AG04450 (cell line): ENCODE measurements at places on chromosomes 5 and 9.

DNA sequence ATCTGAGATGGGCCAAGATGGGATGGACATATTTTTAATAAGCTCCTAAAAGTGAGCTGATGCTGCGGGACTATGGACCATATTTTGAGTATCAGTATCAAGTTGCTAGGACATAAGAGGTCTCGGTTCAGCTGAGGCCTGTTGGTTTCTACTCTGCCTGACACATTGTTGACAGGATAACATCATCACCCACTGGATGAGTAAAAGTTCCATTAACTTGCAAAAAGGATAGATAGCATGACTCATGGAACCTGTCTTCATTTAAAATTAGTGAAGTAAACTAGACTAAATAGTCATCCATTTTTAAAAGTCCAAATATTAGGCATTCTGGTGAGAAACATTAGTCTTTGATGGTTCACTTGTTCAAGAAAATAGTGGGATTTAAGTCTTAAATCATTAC lies 33.3 kb downstream of the PARP8 start:
- DNase-seq, result no peak

DNA sequence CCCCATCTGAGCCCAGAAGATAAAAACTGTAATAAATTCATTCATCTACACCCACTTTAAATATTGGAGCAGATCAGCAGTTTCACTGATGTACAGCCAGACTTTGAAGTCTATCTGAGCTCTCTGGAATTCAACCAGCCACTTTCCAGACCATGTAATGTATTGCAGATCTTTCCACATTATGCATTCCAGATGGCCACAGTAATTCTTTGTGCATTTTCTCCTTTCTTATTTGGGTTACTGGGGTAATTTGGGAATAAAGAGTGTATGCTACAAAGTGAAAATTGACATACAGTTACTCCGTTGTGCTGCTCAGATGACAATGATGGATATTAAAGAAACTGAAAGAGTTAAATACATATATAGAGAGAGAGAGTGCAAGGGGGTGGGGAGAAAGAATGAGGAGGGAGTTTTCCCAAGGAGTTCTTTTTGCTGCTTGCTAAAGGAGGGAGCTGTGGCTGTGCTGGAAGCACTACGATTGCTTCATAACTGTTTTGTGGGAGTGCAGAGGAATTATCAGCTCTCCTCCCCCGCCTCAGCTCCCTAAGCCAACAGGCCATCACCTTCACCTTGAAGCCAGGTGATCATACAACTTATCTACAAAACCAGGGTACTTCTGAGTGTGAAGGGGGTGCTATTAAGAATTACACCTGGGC lies 152.8 kb downstream of the GAS1 start:
- peak; percentile 50 for DNase-seq

- DNase-seq, result no peak
Measured at GRCh38 chr5:92494508-92494907, 1086.5 kb downstream of the NR2F1-AS1 start.

DNA sequence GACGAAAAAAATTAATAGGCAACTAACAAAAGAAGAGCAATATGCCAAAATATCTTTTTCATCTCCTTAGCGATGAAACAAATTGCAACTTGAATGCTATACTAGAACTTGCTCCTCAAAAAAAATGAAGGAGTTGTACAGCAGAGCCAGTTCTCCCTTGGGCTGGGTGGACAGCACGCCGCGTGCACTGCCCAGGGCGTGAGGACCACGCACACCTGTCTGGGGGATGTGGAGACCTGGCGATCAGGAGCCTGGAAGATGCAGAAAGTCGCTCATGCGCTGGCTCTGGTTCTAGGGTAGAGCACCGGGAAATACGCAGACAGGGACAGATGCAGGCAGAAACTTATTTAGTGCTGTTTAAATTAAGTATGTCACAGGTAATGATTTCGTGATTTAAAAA lies 342.0 kb upstream of the IRX4 start:
- no peak for DNase-seq

- DNase-seq, result no peak
Measured at GRCh38 chr5:105168806-105169205, 1606.2 kb upstream of the NUDT12 start.

DNA sequence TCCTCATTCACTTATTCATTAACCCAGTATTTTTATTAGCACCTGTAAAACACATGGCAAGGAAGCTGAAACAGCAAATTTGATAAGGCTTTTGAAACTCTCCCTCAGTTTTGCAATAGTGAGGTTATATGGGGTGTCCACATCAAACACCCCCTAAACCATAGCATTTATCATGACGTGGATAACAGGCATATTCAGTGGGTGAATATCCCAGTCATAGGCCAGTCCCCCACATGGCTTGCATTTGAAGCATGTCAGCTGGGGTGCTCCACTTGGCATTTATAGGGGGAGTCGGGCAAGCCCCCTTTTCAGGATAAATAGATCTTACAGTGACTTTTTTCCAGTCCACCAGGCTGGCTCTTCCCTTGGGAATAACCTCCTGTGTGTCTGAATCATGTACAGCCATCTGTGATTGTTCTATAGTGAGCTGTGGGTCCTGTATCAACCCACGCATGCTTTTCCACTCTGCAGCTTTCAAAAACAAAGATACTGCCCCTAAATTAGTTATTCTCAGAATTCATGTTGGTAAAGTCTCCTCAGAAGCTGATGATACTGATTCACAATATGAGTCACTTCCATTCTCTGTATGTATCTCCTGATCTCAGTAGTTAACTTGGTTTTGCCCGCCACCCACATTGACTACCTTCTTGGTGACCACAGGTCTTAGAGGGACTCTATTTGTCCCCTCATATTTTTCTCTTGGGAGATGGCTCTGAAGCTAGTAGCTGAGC lies 84.4 kb upstream of the SPIN1 start:
- DNase-seq, result no peak

DNA sequence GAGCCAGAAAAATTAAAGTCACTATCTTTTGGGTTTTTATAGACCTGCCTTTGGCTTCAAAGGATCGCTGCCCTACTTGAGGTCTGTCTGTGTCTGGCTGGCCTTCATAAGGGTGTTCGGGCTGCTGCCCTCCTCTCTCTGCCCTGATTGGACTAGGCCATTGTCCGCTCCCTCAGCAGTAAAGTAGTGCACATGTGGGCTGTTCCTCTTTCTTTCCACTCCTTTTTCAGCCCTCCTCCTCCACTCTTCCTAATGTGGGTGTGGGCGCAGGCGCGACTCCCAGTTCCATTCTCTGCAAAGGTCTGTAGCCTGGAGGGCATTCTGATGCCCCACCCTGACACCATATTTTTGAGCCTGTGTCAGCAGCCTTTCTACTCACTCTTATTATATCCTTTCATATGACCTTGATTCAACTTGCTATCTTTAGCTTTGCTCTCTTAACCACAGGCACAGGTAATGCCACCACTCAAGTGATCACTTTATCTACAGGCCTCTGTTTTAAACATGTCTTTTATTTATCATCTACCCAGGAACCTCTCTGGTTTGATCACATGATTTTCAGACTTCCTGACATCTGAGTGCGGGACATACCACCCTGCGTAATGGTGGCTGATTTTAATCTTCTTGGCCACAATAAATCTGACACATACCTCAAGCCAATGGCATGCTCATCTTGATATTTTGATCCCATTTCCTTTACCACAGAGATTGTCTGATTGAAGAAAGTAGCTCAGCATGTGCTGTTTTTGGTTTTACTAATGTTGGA lies 144.5 kb downstream of the AOPEP start:
- DNase-seq, result no peak

- no peak for DNase-seq
Measured at GRCh38 chr9:34628656-34629490, at the start of gene ARID3C. ARID3C (minus strand) TSS chr9:34629066; CDS start chr9:34628014, 1,052 bp downstream.

DNA sequence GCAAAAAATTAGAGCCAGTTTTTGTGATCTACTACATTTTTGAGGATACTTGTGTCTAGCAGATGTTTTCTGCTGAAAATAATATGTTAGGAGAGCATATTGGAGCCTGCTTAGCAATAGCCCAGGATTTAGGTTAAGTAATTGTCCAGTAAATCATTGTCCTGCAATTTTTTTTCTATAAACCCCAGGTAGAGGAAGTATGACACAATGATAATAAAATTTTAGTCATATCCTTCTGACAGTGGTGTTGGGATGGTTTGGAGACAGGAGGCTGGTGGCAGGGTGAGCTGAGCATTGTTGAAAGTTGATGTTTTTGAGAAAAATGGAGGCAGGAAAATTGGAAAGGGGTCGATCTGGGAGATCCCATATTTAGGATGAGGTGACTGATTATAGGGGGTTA lies 3.5 kb downstream of the SNCAIP start:
- DNase-seq, result no peak

DNA sequence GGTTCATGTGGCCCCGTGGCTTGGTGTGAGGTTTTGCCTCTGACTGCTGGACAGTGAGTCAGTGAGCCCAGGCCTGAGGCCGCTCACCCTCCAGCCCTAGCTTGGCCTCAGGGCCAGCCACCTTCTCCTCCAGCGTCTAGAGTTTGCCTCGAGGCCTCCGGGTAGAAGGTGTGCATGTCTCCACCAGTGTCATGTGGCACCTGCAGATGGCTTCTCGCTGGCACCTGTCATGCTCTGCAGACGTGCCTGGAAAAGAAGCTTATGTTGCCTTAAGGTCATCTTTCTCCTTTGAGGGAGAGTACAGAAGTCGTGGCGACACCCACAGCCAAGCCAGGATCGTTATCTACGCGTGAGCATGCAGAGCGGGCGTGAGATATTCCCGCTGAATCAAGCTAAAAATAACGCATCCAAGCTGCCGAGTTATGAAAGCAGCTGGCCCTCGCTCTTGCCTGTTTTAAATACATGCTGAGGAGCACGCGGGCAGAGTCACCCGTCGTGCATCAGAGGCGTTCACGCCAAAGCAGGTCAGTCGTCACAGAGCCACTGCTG lies 79.7 kb upstream of the FCN2 start:
- DNase-seq, result no peak

- peak; percentile 85 for DNase-seq
Measured at GRCh38 chr5:93677359-93677891, 64.0 kb downstream of the POU5F2 start.

DNA sequence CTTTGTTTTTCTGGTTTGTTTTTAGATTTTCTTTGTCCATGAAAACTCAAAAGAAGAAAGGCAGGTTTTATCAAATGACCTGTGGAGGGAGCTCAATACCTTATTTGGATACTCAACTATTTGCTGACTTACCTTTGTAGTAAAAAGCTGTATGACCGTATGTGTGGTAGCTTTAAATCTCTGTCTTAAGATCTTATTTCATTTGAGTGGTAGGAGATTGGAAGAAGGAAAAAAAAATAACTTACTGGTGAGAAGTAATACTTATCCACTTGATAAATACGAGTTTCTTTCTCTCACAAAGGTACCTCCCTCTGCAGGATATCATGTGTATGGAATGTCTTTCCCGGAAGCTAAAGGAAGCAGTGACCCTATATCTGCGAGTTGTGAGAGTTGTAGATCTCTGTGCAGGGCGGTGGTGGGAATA lies 15.0 kb downstream of the FBXO38 start:
- no peak for DNase-seq

DNA sequence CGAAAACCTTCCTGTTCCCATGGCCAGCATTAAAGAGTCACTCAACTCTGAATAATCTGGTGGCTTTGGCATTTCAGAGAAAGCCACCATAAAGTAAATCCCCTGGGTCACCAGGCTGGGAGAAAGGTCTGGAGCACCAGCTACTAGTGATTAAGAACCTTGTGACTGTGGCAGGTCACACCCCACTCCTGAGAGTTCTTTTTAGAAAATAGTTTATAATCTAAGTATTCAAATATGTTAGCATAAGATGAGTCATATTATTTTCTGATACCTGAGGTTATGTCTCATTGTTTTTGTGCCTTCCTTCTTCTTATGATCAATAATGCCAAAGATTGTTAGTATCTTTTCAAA lies 351.7 kb downstream of the ARRDC3 start:
- DNase-seq, result no peak

GRCh38 chr9:93675336-93676150 lies 99.2 kb downstream of the PHF2 start:
- no peak for DNase-seq

DNA sequence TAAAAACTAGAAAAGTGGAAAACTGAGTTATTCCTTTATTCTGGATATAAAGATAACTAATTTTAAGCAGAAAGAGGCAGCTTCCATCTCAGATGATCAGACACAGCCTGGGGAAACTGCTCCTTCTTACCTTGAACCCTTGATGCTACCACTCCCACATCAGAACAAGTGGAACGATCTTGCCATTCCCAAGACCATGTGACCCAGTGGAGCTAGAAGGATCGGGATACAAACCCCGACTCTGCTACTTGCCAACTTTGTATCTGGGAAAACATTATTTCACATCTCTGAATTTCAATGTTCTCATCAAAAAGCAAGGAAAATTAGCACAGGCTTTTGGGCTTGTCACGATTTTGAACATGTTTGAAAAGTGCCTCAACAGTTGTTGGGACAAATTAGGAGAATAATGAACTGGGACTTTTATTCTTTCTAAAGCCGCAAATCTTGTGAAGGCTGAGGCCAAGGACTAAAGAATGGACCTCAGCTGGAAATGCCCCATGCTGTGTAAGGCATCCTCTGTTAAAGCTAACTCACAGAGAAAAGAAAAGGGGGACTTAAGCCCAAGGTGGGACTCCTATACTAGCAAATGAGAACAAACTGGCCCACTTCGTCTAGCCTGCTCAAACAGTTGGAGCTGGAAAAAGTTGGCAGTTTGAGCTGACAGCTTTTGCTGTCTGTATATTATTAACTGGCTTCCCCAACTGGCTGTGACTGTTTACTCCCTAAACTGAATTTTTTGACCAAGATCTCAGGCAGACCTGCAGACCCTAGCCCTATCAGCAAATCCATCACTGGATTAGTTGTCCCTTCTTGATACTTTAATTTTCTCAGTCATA lies 552.3 kb downstream of the EFNA5 start:
- no peak for DNase-seq

DNA sequence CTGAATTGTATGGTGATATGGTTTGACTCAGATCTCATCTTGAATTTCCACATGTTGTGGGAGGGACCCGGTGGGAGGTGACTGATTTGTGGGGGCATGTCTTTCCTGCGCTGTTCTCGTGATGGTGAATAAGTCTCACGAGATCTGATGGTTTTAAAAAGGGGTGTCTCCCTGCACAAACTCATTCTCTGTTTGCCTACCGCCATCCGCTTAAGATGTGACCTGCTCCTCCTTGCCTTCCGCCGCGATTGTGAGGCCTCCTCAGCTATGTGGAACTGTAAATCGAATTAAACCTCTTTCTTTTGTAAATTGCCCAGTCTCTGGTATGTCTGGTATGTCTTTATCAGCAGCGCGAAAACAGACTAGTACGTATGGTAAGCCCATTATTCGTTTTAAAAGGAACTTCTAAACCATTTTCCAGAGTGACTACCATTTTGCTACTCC lies 48.7 kb downstream of the SLC36A1 start:
- DNase-seq, result no peak

GRCh38 chr5:17094830-17095229 lies 122.6 kb upstream of the BASP1 start:
- no peak for DNase-seq

GRCh38 chr5:148807851-148808250 lies 18.6 kb upstream of the ADRB2 start:
- DNase-seq, result no peak

GRCh38 chr9:34403554-34404380 lies 27.1 kb upstream of the MYORG start:
- peak; percentile 24 for DNase-seq

- no peak for DNase-seq
Measured at GRCh38 chr5:73663860-73664240, 37.9 kb downstream of the ARHGEF28 start.

GRCh38 chr5:101136454-101136853 lies 233.4 kb upstream of the ST8SIA4 start:
- no peak for DNase-seq
